ENCODE measurements at places on chromosomes 5 and 9.
A peak's percentile ranks its signal among the peaks of the same experiment; 100 is the strongest.

DNA sequence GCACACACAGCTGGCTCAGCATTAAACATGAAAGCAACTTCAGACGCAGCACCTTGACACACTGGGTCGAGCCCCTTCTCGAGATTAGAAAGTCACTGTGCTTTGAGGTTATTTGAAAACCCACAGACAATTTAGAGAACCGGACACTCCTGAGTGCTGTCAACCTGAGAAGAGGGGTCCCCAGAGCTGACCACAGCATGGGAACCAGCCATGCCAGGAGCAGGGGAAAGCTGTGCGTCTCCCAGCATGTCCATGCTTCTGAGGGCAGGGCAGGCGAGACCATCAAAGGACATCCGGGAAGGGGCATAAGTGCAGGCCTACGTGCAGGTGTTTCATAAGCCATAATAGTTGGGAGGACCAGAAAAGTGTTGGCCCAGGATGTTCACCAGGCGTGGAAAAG is 20.5 kb downstream of the SLC6A3 start:
- DNase-seq: no peak

- no peak for DNase-seq
Measured at GRCh38 chr9:72635197-72635596, 113.8 kb downstream of the TMC1 start.

DNA sequence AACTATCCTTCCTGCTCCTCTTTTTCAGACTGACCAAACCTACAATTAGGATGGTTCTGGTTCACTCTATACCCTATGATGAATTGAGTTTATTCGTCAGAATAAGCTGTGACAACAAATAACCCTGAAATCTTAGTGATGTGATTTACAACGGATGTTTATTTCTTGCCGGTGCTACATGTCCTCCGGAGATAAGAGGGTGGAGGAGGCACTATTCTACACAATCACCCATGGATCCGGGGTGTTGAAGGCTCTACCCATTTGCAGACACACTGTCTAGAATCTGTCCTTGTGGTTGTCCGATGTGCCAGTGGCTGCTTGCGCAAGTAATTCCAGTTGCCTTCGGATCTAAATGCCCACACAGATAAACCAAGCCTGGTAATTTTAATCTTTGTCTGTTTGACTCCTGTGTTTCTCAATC is 44.7 kb downstream of the CDC14B start:
- DNase-seq: no peak

DNA sequence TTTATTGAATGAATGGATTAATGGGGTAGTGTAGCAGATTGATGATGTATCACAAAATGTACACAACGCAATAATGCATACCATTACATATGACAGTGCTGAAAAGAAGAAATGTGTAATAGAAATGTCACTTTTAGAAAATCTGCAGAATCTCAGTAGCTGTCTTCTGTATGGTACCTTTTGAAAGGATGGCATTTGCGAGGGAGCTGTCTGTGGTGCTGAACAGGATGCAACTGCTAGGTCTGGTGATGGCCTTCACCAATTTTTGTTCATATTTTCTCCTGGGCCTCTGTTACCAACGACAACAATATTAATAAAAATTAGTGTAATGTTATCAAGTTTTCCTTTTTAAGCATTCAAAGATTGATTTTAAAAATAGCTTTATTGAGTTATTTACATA is 36.2 kb upstream of the OTULIN start:
- DNase-seq: peak; percentile 69

- DNase-seq: no peak
Measured at GRCh38 chr5:163189023-163189553, 248.3 kb upstream of the CCNG1 start.

- DNase-seq: no peak
Measured at GRCh38 chr9:18002718-18003438, 424.0 kb downstream of the SH3GL2 start.

DNA sequence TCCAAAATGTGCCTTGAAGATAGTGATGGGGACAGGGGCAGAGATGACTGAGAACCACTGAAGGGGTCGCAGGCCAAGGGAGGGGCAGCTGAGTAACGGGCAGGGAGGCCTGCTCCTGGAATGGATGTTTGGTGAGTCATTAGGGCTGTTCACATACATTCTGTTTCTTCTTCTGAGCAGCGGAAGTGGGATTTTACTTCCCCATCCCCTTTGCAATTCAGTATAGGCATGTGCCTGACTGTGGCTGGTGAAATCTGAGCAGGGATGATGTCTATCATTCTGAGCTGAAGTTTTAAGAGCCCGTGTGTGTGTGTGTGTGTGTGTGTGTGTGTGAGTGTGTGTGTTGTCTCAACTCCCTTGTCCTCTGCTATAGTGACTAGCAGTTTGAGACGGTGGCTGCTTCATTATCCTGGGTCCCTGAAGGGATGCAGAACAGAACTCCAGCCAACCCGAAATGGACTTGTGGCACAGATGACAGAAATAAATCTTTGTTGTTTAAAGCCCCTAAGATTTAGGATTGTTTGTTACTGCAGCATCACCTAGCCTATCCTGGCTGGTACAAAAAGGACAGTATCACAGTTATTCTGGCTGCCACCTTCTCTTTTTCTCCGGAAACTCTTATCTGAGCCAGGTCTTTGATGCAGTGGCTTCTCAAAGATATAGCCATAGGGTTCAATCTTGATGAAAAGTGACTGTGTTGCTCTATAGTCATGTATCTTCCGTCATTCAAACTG is 29.2 kb upstream of the TGFBI start:
- no peak for DNase-seq
